ENCODE measurements at places on chromosomes 16 and 17.

DNA sequence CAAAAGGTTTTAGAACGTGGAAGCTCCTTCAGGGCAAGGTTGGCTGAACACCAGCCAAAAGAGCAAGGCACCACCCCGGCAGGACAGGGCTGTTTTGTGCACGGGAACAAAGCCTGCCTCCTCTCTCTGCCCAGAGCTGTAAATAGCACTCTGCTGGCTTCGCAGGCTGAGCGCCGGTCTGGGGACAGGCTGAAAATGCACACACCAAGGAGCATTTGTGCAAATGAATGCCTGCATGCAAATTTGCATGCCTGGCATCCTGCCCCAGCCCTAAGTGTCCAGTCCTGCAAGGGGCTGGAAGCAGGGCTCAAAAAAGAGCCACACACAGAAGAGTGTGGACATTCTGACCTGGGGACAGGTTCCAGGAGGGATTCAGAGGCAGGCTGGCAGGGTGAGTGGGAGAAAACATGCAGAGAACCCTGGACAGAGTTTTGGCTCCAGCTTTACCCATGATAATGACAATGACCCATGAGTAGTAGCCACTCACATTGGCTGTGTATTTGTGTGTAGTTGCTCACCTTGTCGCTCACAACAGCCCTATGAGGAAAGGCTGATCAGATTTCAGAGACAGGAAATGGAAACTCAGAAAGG is 11.7 kb downstream of the ABAT start:
- DNase-seq: no peak

DNA sequence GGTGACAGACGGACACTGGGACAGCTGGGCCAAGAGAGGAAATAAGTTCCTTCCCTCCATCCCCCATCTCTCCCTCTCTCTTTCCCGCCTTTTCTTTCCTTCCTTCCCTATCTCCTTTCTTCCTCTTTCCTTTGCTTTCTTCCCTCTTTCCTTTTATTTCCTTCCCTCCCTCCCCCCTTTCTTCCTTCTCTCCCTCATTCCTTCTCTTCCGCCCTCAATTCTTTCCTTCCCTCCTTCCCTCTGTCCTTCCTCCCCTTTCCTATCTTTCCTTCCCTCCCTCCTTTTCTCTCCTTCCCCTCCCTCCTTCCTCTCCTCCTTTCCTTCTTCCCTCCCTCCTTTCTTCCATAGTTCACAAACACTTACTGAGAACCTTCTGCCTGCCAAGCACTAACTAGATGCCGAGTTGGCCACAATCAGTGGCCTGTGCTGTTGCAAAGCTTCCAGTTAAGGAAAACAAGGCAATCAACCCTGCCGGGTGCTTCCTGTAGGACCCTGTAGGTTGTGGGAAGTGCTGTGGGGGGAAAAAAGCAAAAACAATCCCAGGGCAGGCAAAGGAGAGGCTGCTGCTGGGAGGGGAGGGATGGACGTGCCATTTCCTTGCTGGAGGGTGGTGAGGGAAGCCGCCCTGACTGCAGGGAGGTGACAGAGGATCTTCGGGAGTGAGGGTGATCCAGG is 31.7 kb downstream of the ABCC6 start:
- DNase-seq: no peak

DNA sequence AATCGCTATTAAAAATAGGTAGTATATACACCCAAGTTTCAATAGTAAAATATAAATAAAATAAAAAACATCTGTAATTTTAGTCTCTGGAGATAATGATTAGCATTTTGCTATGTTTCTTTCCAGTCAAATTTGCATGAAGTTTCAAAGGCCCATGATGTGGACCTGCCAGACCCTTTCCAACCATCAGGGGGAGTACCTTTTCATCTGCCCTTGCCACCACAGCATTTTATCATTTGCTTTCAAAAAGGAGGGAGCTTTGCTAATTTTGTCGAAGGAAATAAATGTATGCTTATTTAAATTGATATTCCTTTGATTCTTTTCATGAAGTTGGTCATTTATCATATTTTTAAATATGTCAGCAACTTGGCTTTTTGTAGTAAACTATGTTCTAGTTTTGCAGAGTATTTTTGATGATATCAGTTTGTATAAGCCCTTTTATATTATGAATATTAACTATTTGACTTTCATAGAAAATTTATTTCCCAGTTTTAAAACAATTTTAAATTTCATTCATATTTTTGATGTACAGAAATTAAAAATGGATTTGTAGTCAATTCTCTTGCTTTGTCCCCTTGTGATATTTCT is 115.2 kb upstream of the NETO2 start:
- DNase-seq: no peak

DNA sequence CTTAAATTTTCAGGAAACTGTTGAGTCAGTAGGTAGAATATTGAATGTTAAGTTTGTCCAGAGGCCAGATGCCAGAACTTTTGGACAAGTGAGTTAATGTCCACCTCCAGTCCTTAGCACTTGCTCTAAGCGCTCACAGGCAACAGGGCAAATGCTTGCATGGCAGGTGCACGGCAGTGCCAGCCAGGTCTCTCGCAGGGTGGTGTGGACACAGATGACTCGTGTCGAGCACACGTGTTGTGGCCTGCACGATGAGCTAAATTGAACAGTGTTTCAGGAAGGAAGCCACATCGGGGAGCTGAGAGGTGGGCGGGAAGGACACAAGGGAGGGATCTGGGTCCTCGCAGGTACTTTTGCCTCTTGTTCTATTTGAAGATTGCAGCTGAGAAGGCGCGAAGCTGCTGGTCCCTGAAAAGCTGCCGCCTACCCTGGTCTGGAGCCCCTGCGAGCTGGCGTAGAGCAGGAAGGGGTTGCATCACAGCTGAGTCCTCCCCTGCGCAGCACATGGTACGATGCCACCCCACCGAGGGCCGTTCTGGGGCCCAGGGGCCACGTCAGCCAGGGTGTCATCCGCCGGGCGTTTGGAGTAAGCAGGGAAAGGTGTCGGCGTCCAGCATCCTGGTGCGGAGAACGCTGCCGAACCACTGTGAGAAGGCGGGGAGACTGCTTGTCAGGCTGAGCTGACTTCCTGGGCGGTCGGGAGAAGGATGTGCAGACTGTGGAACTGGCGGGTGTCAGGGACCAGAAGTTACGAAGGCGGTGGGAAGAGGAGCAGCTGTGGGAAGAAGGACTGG is 6.3 kb downstream of the RAB40C start:
- DNase-seq: no peak

DNA sequence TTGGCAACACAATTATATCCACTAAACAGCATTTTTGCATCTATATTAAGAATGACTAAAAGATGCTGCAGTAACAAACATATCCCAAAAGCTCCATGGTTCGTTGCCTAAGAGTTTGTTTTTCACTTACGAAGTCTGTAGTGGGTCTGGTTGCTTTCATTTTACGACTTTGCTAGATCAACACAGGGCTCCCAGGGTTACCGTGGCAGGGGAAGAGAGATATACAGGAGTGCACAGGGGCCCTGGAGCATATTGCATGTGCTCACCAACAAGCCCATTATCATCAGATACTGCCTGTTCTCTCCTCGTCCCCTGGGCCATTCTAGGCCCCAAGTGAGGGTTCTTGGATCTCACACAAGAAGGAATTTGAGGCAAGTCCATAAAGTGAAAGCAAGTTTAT is 3.1 kb upstream of the MMP2 start:
- DNase-seq: no peak

- no peak for DNase-seq
These were observed 3.7 kb upstream of the CBX8 start for GRCh38 chr17:79800325-79801155.
